ENCODE measurements at places on chromosomes 13 and 19. TPM values are rescaled to one million over a fixed set of nuclear protein-coding genes. Genes with fewer than 3 reads are reported as not detected.

DNA sequence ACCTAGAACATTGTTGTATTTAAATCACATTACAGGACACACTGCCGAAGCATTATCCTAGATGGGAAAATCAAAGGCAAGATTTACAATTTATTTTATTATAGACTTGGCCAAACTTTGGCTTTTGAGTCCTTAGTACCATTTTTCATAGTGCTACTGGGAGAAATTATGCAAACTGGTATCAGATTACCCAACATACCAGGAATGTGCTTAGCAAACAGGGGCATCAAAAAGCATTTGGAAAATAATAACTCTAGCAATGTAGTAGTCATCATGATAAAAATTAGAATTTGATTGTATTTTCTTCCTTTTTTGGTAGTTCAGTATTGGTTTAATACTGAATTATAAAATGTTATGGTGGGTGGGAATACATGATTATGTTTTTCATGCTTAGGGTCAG, 34.0 kb downstream of the GPC6 start:
- DNase-seq, result no peak

DNA sequence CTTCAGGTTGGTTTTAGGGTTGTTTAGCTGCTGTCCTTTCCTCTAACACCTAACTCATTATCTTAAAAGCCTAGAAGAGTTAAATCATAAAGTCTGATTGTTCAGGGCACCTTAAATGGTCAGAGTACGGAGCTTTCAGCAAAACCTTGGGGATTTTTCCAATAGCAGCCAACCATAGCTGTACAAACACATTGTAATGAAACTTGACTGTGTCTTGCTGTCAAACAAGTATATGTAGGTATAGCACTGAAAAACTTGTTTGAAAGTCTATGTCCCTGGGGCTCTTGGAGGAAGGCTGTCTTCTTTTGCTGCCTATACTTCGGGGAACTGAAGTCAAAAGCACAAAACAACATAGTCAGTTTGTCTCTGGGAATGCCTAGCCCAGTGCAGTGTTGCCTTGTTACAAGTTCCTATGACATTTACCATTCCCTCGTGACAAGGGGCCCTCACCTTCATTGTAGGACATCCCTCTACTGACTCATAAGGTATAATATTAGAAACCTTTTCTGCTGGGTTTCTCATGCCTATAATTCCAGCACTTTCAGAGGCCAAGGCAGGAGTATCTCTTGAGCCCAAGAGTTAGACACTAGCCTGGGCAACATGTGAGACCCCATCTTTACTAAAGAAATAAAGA, 474.5 kb upstream of the NBEA start:
- DNase-seq, result no peak

Gene ATP11A
- total RNA-seq, result 96.5 TPM

Gene FCER2
- not detected for total RNA-seq

- DNase-seq, result no peak
These were observed 2661.4 kb downstream of the PCDH9 start for GRCh38 chr13:64568748-64569147.

DNA sequence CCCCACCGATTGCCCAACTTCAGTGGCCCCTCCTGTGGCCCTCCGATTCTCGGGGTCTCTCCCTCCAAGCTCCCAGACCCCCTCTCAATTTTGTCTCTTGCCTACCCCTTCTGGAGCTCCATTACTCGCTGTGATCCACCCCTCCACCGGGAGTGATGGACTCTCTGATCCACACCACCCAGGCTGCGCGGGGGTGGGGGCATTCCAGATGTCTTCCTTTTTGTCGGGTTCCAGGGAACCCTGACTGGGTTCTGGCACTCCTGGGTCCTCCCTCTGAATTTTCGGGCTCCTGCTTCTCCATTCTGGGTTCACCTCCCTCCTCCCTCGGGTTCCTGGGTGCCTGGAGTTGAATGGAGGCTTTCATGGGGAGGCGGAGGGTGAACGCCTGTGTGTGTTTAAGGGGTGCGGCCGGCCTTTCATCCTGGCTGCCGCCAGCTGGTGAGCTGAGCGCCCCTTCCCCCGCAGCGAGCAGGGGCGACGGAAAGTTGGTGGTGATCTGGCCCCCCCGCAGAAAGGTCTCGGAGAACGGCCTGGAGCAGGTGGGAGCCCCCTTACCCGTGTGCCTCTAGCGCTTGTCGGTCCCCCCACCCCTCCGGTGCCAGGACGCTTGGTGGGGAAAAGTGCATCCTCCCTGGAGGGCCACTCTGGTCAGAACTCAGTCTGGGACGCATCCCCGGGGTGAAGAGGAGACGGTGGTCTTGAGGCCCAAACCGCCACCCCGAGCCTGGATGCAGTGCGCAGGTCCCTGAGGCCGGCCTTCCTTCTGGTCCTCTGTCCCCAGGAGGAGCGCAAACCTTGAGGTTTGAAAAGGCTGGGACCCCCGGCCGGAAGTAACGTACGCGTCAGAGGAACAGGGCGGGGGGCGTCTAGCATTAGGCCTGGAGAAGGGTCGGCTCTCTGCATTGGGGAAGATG, 1.6 kb downstream of the MISP3 start:
- no peak for DNase-seq

DNA sequence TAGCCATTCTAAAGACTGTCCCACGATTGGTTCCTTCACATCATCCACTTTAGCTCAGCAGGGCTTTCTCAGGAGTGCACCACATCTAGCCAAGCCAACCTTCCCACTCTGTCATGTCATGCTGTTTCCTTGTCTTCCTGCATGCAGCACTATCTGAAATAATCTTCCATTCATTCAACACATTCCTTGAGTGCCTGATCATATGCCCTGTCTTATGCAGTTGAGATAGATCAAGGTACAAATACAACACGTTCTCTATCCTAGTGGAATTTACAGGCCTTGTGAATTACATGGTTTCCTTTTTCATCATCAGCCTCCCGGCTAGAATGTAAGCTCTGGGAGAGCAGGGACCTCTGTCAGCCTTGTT, 6.8 kb upstream of the MRPS31 start:
- no peak for DNase-seq

DNA sequence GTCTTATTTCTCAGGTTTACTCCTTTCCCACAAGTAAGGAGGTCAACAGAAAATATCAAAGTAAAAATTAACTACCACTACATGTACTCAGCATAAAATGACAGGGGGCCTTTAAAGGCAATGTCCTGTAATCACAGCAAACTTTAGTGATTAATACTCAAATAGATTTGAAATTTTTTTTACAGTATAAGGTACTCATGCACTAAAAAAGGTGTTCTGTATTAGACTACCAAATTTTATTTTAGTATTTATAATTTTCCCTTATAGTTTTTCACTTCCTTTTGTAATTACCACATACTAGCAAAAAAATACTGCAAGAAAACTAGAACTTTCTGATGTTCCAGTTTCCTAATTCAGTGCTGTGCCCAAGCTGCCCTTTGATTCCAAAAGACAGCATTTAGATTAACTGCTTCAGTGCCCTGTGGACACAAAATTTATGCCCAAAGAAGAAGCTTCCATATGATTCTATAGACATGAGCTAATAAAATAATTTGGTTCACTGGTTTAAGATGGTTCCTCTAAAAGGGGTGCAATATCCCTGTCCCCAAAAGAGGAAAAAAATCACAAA, 70.6 kb downstream of the KLF12 start:
- DNase-seq, result no peak

GRCh38 chr13:95455782-95456181, 96.7 kb upstream of the CLDN10 start:
- no peak for DNase-seq

- DNase-seq, result peak; percentile 78
These were observed 44.9 kb downstream of the ZNF611 start for GRCh38 chr19:52689843-52690368.

GRCh38 chr19:55156202-55157063, 1.1 kb downstream of the TNNI3 start:
- peak; percentile 84 for DNase-seq

Gene GPR108
- 22.5 TPM for total RNA-seq
